Nasal cavity respiratory epithelium epithelial cell of viscerocranial mucosa (primary cell): ENCODE measurements at places on chromosomes 6 and 20. TPM values are rescaled to one million over a fixed set of nuclear protein-coding genes. Genes with fewer than 3 reads are reported as not detected.

Gene PPP1R14C
- 63.4 and 70.4 TPM in 2 replicates for total RNA-seq

Gene SAMD3
- total RNA-seq: not detected in 2 replicates

Gene RAET1E
- 15.0 and 18.5 TPM in 2 replicates for total RNA-seq

Gene RNF217
- total RNA-seq: 16.7 and 52.5 TPM in 2 replicates

Gene SLC44A4
- total RNA-seq: 2.1 and 3.1 TPM in 2 replicates
